ENCODE measurements at places on chromosomes 7 and 10. TPM values are rescaled to one million over a fixed set of nuclear protein-coding genes. Genes with fewer than 3 reads are reported as not detected.

RET gene
- total RNA-seq, result 1.6 TPM

AQP1 gene
- 204 TPM for total RNA-seq

DNA sequence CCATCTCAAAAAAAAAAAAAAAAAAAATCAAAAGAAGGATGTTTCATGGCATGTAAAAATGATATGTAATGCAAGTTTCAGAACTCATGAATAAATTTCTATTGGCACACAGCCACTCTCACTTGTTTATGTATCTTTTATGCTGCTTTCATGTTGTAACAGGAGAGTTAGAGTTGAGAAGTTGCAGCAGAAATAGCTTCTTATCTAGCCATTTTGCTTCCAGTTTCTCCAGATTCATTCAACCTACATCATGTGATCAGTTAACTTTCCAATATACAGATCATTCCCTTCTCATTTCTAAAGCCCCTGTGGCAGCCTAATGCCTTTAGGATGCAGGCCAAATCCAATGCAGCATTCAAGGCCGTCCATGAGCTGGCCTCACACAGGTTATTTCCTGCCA lies 30.4 kb downstream of the ZNF786 start:
- H3K36me3 ChIP-seq, result no peaks in the 10 kb centered on the region
- no peaks in the 10 kb centered on the region for H3K27me3 ChIP-seq
- H3K4me1 ChIP-seq, result peaks cover 7% of the 10 kb centered on the region

GRCh38 chr7:22811746-22812280 lies 10.8 kb downstream of the TOMM7 start:
- no peaks in the 10 kb centered on the region for H3K27me3 ChIP-seq
- no peaks in the 10 kb centered on the region for H3K36me3 ChIP-seq
- peaks cover 36% of the 10 kb centered on the region for H3K4me1 ChIP-seq
- H3K4me3 ChIP-seq, result no peak overlapping the region
- no peak overlapping the region for H3K27ac ChIP-seq

DNA sequence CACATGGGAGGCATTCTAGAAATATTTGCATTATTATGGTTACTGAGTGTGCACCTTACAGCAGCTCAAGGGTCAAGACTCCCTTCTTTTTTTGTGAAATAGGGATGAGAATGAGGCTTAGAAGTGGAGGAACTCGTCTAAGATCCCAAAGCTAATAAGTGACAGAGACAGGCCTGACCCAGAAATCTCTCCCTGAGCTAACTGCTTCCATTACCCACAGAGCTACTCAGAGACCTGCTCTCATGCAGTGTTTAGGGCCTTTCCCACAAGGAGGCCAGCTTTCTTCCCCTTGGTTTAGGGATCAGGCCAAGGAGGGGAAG lies 301.7 kb downstream of the RPS24 start:
- no peak overlapping the region for H3K27ac ChIP-seq
- H3K36me3 ChIP-seq, result no peaks in the 10 kb centered on the region
- no peak overlapping the region for H3K4me3 ChIP-seq
- no peaks in the 10 kb centered on the region for H3K27me3 ChIP-seq
- DNase-seq, result no peak

GRCh38 chr10:72285972-72286521 lies 12.3 kb downstream of the DDIT4 start:
- no peak overlapping the region for H3K4me3 ChIP-seq
- no peaks in the 10 kb centered on the region for H3K36me3 ChIP-seq
- no peak for DNase-seq
- no peak overlapping the region for H3K27ac ChIP-seq
